ENCODE measurements at places on chromosomes 11 and 22.

- H3K27me3 ChIP-seq = no peaks in the 10 kb centered on the region
- no peak for DNase-seq
- no peak overlapping the region for H3K27ac ChIP-seq
- peaks cover 10% of the 10 kb centered on the region for H3K4me1 ChIP-seq
Measured at GRCh38 chr11:125262194-125262829, 97.8 kb downstream of the PKNOX2 start.

DNA sequence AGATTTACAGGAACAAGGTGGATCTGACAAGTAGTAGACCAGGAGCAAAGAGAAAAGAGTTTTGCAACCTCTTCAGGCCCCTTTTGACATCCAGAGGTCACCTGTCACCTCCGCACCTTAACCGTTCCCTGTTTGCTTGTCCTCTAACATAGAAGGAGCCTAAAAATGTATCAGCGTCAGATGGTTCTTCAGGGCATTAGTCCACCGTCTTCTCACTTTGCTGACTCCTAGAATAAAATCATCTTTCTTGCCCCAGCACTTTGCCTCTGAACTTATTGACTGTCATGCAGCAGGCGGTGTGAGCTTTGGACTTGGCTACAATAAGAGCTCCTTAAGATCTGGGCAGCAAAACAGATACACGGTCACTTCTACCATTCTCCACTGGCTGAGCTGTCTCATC lies 339.7 kb upstream of the B3GAT1 start:
- H3K27ac ChIP-seq = no peak overlapping the region
- H3K36me3 ChIP-seq = no peaks in the 10 kb centered on the region
- no peak overlapping the region for H3K4me3 ChIP-seq
- no peaks in the 10 kb centered on the region for H3K4me1 ChIP-seq

GRCh38 chr11:132913295-132913694 lies 619.0 kb downstream of the OPCML start:
- H3K4me3 ChIP-seq = no peak overlapping the region
- H3K27ac ChIP-seq = no peak overlapping the region
- DNase-seq = no peak
- peaks cover 22% of the 10 kb centered on the region for H3K4me1 ChIP-seq
- no peaks in the 10 kb centered on the region for H3K36me3 ChIP-seq

DNA sequence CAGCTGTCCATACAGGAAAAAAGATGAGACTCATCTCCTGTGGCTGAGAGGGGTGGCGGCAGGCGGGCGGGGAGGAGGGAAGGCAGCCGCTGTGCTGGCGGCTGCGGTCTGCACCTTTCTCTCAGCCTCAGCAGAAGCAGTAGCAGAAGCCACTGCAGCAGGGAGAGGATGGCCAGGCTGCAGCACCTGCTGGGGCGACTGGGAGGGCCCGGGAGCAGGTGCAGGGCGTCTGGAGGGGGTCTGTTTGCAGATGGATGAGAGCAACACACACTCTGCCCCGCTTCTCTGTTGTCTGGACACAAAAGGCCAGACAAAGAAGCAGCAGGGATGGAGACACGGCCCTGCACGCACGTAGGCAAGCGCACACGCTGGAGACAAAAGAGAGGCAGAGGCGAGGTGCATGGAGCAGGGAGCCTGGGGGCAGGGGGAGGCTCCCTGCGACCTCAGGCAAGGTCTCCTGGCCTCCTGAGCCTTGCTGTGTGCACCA lies 9.3 kb upstream of the MIAT start:
- H3K36me3 ChIP-seq = no peaks in the 10 kb centered on the region
- H3K4me1 ChIP-seq = peaks cover 9% of the 10 kb centered on the region
- DNase-seq = no peak
- no peak overlapping the region for H3K27ac ChIP-seq
- peaks cover 22% of the 10 kb centered on the region for H3K27me3 ChIP-seq

DNA sequence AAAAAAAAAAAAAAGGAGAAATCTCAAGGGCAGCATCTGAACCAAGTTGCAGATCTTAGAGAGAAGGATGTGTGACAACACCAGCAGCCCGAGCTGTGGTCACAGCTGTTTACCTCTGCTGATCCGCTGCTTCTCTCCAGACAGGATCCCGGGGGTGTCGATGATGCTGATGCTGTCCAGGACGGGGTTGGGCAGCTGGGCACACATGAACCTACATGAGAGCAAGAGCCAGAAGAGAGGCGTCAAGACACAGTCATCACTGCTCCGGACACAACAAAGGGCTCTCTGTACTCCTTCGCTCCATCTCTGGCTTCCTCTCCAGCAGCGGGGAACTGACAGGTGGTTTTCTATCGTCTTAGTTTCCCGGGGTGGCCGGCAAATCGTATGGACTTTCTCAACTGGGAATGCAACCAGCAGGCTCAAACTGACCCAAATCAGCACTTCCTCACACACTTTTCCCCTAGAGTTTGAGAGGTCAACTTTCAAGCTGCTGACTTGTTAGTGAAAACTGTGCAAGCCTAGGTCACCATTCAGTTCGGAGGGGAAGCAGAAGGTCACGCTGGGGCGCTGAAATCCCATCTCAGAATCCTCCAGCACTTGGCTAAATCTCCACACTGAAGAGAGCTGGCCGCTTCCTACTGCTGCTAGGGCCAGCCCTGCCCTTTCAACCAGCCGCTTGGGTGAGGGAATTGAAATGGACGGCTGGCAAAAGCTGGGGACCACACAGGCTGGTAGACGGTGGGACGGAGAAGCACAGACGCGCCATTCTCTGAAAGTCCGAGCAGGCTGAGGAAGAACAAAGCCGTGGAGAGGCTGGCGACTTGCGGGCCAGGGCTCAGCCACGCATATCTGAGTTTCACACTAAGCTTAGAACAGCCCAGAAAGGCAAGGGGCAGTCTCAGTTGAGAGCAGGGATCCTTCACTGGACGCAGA lies 3.8 kb downstream of the EHD1 start:
- peaks cover 52% of the 10 kb centered on the region for H3K4me1 ChIP-seq
- H3K27me3 ChIP-seq = no peaks in the 10 kb centered on the region
- H3K4me3 ChIP-seq = no peak overlapping the region
- H3K27ac ChIP-seq = no peak overlapping the region
- no peak for DNase-seq

- H3K27ac ChIP-seq = no peak overlapping the region
- H3K4me3 ChIP-seq = no peak overlapping the region
- peaks cover 65% of the 10 kb centered on the region for H3K27me3 ChIP-seq
- no peaks in the 10 kb centered on the region for H3K36me3 ChIP-seq
- peaks cover 5% of the 10 kb centered on the region for H3K4me1 ChIP-seq
Measured at GRCh38 chr22:26170795-26171580, 1.7 kb downstream of the SEZ6L start.

GRCh38 chr22:38728871-38729796 lies 23.4 kb downstream of the GTPBP1 start:
- no peak for DNase-seq
- no peaks in the 10 kb centered on the region for H3K4me1 ChIP-seq
- H3K36me3 ChIP-seq = peaks cover 100% of the 10 kb centered on the region
- H3K27ac ChIP-seq = no peak overlapping the region
- no peaks in the 10 kb centered on the region for H3K27me3 ChIP-seq

GRCh38 chr11:67644472-67645418 lies 5.2 kb upstream of the TBX10 start:
- peak; percentile 56 for DNase-seq
- H3K27me3 ChIP-seq = peaks cover 10% of the 10 kb centered on the region
- H3K27ac ChIP-seq = no peak overlapping the region
- H3K4me1 ChIP-seq = peaks cover under 1% of the 10 kb centered on the region
- no peak overlapping the region for H3K4me3 ChIP-seq

- H3K36me3 ChIP-seq = no peaks in the 10 kb centered on the region
- H3K27ac ChIP-seq = no peak overlapping the region
- DNase-seq = no peak
- H3K4me3 ChIP-seq = no peak overlapping the region
- no peaks in the 10 kb centered on the region for H3K4me1 ChIP-seq
Measured at GRCh38 chr11:60731586-60731985, 7.1 kb downstream of the MS4A18 start.

DNA sequence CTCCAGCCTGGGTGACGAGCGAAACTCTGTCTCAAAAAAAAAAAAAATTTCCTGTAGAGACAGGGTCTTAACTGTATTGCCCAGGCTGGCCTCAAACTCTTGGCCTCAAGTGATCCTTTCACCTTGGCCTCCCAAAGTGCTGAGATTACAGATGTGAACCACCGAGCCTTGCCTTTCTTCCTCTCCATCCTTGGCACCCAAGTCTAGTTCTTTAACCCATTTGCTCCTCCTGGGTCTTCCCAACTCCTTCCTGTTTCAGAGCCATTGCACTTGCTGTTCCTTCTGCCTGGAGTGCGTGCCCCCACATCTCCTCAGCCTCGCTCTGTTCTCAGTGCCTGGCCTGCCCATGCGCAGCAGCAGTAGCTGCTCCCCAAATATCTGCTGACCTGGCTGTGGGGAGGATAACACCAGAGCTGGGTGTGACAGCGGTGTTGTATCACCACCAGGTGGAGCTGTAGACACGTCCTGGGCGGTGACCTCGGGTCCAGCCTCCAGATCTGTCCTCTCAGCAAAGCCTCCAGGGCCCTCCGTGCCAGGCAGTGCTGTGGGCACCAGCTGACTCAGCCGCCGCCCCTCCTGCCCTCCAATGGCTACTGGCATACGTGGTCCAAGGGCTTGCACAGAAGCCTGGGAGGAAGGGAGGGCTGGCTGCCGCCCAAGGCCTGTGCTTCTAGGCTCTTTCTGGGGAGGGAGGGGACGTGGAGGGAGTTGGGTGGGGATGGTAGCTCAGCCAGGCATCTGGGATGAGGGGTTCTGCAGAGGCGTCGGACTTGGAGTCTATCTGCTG lies 22.0 kb downstream of the TEF start:
- no peaks in the 10 kb centered on the region for H3K36me3 ChIP-seq
- no peaks in the 10 kb centered on the region for H3K27me3 ChIP-seq
- no peak overlapping the region for H3K27ac ChIP-seq
- DNase-seq = peak; percentile 73
- H3K4me3 ChIP-seq = no peak overlapping the region

DNA sequence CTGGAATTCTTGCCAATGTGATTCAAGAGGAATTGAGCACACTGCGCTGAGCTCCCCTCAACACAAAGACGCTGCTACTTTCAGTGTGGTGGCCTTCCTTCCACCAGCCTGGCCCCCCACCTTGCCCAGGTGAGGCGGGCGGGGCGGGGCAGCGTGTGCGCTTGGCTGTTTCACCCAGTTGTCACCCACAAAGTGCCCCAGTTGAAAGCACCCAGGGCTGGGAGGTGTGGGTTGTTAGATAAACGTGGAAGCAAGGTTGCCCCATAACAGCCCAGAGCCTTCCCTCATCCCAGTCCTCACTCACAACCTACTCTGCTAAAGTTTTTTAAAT lies 43.1 kb downstream of the CACNG2 start:
- no peaks in the 10 kb centered on the region for H3K36me3 ChIP-seq
- no peak for DNase-seq
- H3K4me1 ChIP-seq = peaks cover 20% of the 10 kb centered on the region
- peak overlapping the region; percentile 18 for H3K4me3 ChIP-seq
- H3K27me3 ChIP-seq = peaks cover 25% of the 10 kb centered on the region
- peak overlapping the region; percentile 31 for H3K27ac ChIP-seq

GRCh38 chr11:128551611-128552335 lies 35.6 kb downstream of the ETS1 start:
- H3K4me3 ChIP-seq = no peak overlapping the region
- H3K27ac ChIP-seq = no peak overlapping the region
- H3K4me1 ChIP-seq = no peaks in the 10 kb centered on the region
- H3K36me3 ChIP-seq = no peaks in the 10 kb centered on the region
- DNase-seq = no peak
- H3K27me3 ChIP-seq = no peaks in the 10 kb centered on the region

DNA sequence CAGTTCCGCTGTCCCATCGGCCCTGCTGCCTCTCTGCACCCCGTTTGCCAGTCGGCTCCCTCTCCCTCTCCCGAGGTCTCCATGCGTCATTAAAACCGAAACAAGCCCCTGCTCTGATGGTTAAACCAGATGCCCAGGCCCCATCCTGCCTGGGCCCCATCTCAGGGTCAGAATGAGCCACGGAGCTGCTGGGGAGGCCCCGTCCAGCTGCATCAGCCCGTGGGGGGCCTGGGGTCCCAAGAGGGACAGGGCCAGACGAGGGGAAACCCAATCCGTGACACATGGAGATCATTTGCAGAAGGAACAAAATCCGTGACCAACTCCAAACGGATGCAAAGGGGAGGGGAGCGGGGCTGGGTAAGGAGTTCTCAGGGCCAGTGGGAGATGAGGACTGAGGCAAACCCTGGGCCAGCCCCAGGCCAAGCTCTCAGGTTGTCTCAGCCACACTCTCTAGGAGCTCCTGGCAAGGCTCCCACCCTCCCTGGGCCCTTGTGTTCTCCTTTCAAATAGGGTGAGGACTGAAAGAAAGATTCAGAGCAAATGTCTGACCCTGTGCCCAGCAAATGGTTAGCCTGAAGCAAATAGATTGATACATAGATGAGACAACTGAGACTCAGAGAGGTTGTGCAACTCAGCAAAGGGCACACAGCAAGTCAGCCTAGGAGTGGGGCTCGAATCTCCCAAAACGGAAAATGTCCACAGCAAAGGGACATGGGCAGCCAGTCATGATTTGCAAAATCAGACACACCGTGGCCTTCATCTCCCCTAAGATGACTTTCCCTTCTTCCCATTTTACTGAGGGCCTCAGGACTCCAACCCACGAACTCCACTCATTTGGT lies 162.1 kb downstream of the MN1 start:
- H3K27me3 ChIP-seq = no peaks in the 10 kb centered on the region
- H3K27ac ChIP-seq = no peak overlapping the region
- no peak overlapping the region for H3K4me3 ChIP-seq
- H3K36me3 ChIP-seq = no peaks in the 10 kb centered on the region
- no peaks in the 10 kb centered on the region for H3K4me1 ChIP-seq

DNA sequence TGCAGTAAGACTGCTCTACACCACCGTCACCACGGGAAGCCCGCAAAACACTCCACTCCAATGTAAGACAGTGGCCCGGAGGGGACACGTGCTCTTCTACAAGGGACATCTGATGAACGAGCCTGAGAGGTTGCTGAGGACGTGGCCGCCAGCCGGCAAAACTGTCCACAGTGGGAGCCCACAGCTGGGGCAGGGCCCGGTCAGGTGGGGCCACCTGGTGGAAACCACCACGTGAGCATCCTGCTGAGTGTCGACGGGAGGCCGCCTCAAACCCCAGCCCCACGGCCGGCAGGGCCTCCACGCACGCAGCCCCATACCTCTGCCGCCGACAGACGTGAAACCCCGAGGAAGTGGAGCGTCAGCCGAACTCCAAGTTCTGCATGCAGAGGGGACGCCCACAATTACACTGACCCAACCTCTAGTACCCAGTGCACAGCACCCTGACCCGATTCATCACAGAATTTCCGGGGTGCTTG lies 42.6 kb downstream of the BRD1 start:
- H3K27ac ChIP-seq = no peak overlapping the region
- H3K36me3 ChIP-seq = peaks cover 67% of the 10 kb centered on the region
- no peak overlapping the region for H3K4me3 ChIP-seq
- no peaks in the 10 kb centered on the region for H3K4me1 ChIP-seq
- DNase-seq = no peak
